NCI-H1417 (cell line): ENCODE measurements at places on chromosomes 7 and 10.

DNA sequence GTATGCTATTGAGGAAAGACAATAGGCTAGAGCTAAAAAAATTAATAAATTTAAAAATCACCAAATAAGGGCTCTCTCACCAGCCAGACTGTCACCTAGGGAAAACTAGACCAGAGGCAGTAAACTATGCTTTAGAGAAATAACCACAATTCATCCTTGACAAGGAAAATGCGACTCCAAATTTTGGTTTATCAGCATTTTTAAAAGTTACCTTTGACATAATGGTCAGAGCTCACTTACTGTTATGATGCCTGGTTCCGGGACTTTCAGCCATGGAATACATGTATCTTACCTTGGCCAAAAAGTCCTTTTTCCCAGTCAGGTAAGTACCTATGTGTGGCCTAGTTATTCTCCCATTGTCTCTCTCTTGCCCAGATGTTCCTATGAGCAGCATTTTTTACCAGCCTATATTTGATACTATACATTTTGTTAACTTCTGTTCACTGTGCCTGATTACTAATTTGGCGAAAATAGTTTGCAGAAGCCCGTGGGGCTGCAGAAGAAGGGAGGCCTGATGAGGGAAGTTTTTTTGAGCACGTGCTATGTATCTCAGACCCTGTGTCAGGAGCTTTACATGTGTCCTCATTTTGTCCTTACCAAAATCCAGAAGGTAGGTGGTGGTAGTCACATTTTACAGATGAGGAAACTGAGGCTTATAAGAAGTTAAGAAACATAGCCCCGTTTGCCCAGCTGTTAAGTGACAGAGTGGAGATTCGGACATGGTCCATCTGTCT is 149.7 kb downstream of the CELF2 start:
- no peak for DNase-seq

- no peak for DNase-seq
These were observed 606.5 kb upstream of the PFKP start for GRCh38 chr10:2460812-2461211.

DNA sequence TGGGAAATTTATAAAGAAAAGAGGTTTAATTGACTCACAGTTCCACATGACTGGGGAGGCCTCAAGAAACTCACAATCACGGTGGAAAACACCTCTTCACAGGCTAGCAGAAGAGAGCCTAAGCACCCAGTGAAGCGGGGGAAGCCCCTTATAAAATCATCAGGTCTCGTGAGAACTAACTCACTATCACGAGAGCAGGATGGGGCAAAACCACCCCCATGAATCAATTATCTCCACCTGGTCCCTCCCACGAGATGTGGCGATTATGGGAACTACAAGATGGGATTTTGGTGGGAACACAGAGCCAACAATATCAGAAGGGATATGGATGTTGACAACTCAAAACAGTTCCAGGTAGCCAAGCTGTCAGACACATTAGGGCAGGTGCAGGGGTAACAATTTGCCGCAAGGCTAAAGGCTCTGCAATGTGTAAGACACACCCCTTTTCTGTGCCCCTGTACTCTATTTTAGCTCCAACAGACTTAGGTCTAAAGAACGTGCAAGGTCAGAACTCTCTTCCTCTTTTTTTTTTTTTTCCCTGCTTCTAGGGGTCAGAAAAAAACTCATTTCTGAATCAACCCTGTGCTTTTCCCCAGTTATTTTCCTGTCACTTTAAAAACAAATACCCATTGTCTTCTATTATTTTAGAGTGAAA is 30.7 kb upstream of the RBM20 start:
- DNase-seq: no peak

DNA sequence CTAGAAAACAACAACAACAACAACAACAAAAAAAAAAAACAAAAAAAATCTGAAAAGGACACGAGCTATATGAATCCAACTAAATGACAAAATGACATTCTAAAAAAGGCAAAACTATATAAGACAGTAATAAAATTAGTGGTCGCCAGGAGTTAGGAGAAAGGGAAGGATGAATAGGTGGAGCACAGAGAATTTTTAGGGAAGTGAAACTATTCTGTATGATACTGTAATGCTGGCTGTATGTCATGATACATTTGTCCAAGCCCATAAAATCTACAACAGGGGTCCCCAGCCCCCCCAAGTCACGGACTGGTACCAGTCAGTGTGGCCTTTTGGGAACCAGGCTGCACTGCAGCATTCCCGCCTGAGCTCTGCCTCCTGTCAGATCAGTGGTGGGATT is 2.8 kb upstream of the PUS7 start:
- no peak for DNase-seq

DNA sequence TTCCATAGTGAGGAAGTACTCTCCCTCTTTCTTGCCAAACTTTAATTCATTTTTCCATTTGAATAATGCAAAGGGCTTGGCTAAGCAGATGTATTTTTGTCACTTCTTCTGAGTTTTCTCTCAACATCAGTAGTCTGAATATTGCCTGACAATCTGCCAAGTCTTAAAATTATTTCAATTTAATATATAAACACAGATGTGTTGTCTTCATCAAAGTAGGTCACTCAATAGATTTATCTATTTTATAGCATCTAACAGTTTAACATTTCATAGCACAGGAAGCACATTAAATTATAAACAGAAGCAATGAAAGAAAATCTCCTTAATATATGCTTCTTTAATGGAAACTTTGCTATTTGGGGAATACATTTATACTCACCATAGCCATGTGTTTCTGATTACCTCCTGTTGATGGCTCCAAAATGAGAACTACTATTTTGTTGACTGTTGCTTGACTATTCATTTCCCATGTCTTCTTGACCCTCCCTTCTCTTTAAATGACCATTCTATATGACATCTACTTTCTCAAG is 4.5 kb downstream of the CPED1 start:
- no peak for DNase-seq

DNA sequence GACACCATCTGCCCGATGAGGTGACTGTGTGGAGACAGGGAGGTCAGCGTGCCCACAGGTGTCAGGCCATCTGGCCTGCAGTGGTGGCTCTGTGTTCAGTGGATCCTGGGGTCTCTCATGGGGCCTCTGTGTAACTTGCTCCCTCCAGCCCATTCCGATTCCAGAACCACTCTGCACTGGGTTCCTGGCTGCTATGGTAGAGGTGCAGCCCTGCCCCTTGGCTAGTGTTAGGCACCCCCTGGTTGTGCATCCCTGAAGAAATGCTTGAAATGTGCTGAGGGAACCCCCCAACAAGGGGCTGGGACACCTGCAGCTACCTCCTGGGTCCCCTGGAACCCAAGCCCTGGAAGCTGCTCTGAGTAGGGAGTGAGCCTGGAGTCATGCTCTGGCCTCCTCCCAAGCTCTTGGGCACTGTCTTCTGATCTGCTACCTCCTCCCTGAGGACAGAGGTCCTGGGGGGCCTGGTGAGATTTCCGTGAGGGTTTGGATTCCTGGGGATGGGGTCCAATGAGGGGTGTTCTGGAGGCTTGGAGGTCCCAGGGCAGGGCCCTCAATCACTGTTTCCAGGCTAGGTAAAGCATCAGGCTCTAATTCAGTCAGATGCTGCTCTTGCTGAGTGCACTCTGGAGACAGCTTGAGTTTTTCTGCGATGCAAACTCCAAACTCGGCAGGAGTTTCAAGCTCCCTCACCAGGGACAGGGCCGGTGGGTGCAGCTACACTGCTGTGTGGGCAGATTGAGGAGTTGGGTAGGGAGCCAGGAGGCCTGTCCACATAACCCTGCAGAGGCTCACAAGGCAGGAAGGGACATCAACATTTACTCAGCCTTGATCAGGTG is 27.7 kb downstream of the RAMP3 start:
- DNase-seq: no peak

- DNase-seq: peak; percentile 92
These were observed 73.9 kb upstream of the LEP start for GRCh38 chr7:128167042-128167701.

- no peak for DNase-seq
These were observed 81.3 kb downstream of the C10orf105 start for GRCh38 chr10:71638064-71638821.

- DNase-seq: no peak
These were observed 995.5 kb upstream of the C7orf33 start for GRCh38 chr7:147595042-147595441.

GRCh38 chr7:141475679-141476078 is 75.5 kb upstream of the AGK start:
- no peak for DNase-seq

- no peak for DNase-seq
These were observed 120.1 kb upstream of the ZMIZ1 start for GRCh38 chr10:78948621-78949030.

DNA sequence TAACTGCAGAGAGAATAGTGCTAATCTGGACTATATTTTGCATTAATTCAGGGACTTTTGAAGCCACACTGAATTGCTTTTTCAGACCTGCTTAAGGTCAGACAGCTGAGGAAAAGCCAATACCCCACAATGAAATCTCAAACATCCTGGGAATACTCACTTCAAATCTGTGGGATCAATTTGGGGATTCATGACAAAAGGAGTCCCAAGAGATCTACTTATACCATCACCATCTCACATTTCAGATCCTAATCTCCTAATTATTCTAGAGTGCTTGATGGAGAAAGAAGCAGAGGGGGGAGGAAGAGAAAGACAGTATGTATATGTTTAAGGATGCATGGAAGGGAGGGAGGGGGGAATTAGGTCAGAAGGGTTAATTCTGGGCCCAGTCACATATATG is 202.2 kb downstream of the CACNA2D1 start:
- DNase-seq: peak; percentile 53

DNA sequence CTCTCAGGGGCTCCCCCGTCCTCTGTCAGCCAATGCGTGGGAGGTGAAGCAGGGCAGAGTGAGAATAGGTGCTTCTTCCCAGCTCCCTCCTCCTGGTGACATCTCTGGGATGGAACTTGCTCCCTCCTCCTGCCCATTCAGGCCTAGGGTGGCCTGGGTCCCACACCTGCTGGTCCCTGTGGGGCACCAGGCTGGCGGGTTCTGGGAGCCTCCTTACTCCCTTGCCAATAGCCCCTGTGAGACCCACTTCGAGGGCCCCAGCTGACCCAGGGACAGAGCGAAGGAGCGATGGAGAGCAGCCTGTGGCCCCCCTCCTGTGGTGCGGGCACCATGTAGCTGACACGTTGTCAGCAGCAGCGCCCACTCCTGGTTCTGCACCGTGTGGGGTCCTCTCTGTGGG is 512.6 kb downstream of the GLRX3 start:
- DNase-seq: no peak
